M059J (cell line): ENCODE measurements at places on chromosomes 5 and 9.

DNA sequence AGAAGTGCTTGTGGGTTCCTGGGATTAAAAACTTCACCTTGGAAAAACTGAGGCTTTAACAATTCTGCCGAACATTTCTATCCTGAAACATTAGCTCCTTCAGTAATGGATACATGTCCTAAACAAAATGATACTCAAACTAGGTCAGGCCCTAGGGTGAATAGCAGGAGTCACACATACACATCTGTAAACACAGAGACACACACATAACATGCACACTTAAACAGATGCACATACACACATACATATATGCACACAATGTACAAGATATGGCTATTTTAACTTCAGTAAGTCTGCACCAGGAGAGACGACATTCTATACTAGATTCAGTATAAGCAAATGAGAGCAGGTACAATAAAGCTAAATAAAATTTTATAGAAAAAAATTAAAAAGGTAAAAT lies 124.4 kb downstream of the DCP2 start:
- no peak for DNase-seq

- no peak for DNase-seq
Measured at GRCh38 chr9:133656211-133657119, 20.3 kb downstream of the DBH start.

GRCh38 chr9:89903141-89903475 lies 298.3 kb downstream of the GADD45G start:
- no peak for DNase-seq

GRCh38 chr5:135211083-135211790 lies 177.2 kb upstream of the PITX1 start:
- peak; percentile 46 for DNase-seq

DNA sequence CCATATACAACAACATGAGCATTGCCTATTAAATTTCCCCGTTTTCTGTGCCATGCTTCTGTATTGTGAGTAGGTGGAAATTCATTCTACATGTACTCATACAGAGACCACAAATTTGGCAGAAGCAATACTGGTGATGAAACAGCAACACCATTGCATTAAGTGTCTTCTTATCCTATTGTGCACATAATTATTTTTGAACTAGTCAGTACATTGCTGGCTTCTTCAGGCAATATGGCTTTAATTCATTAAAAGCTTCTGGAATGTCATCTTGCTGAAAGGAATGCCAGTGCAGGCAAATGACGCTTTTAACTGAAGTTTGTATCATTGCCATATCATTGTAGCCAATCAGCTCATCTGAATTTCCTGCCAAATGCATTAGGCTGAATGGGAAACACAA lies 82.6 kb downstream of the KIAA1958 start:
- peak; percentile 72 for DNase-seq

DNA sequence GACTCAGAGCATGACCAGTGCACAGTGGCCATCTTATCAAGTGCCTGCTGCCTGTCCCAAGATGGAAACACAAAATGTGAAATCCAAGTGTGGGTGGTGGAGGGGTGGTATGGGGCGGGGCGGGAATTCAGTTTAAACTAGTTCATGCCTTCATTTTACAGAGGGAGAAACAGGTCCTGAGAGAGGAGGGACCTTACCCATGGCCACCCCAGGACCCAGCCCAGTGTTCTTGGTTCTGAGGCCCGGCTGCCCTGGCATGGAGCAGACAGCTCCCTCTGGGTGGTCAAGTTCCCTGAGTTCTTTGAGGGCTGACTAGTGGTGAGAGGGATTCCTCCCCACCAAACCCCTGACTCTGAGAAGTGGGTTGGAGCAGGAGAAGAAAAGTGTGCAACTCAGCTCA lies 20.8 kb downstream of the KCNIP1 start:
- DNase-seq, result no peak

DNA sequence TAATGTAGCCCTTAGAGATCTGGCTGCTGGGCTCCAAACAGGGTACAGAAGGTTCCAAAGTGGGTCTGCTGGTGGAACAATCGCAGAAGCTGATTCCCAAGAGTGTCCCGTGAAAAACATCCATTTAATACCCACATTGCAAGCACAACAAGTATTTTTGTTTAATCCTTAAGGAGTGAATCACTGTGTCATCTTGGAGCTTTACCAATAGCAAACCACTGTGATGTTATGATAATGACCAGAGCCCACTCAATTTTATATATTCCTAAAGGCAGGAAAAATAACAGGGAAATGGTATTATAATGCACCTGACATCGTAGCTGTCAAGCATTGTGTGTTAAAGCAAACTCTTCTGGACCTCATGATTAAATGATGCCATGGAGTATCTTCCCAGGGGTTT lies 291.9 kb downstream of the FBXL7 start:
- peak; percentile 50 for DNase-seq

DNA sequence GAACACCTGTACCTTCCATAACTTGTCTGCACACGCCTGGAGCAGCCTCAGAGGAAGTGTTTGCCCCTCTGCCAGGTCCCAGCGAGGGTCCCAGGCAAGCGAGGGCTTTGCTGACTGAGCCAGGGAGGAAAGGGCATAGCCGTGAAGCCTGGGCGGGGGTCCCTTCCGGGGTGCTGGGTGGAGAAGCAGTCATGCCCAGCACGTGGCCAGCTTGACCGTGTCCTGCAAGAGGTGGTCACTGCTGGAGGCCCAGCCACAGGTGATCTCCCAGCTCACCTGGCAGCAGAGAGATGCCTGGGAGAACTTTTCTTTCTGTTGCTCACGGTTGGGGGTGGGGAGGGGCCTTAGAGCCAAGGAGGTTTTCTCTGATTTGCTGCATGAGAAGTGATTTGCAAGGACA lies 195.3 kb downstream of the CACNA1B start:
- DNase-seq, result no peak

DNA sequence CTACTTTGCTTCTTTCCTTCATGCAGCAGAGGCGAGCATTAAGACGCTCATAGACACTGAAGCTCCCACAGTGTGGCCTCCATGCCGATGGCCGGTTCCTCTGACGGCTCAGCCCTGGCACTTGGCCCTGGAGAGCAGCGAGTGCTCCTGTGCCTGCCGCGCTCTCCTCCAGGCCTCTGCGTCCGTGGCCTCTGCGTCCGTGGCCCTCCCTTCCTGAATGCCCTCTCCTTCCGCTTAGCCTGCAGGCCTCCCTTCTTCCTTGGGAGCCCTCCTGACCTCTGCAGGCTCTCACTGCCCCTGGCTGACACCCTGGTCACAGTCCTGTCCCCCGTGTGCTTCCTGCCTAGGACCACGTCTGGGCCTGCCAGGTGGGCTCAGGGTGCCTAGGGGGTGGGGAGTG lies 92.8 kb downstream of the ZNF354C start:
- no peak for DNase-seq

GRCh38 chr5:173457482-173457881 lies 129.3 kb upstream of the STC2 start:
- DNase-seq, result peak; percentile 53

DNA sequence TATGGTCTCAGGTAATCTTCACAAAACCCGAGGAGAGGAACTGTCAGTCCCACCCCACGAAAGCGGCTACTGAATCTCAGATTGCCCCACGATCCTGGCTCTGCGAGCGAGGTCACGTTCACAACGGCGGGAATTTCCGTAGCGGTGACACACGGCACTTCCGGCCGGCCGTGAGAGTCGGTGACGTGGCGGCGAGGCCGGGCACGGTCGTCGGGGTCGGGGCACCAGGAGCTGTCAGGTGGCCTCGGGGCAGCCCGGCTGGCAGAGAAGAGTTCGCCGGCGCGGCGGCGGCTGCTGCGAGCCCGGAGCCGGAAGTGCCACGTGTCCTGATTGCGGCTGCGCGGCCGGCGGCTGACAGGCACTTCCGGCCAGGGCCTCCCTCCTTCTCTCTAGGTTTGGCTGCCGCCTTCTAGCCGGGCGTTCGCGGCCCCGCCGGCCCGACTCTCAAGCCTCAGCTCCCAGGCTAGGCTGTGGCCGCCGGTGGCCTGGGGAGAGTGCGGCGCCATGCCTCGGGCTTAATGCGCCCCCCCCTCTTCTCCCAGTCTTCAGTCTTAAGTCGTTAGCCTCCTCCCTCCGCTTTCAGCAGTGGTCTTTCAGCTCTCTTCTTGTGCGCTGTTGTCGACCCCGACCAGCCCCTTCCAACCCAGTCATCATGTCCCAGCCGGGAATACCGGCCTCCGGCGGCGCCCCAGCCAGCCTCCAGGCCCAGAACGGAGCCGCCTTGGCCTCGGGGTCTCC lies at the start of gene SEC24A:
TSS of gene SEC24A (plus strand) at position 361 of the 738 bp plus-strand sequence. CDS start at position 653, 292 bp downstream.
- peak; percentile 95 for DNase-seq

GRCh38 chr5:172114875-172115422 lies 73.1 kb downstream of the STK10 start:
- DNase-seq, result no peak

DNA sequence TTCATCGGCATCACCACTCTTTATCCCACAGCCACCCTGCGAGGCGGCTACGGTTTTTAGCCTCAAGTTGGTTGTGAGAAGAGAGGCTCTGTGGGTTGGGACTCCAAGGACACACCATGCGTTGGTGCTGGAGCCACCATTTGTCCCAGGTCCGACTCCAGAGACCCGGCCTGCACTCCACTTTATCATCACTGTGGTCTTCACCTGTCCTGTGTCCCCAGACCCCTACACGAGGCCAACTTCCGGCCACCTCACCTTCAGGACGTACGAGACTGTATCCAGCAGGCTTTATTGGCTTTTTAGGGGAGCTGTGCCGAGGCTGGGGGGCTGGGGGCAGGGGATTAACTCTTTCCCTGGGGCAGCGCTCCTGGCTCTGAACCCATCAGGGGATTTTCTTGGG lies 55.0 kb downstream of the GTF3C4 start:
- DNase-seq, result no peak

- DNase-seq, result no peak
Measured at GRCh38 chr5:62701036-62701435, 122.4 kb downstream of the LRRC70 start.

DNA sequence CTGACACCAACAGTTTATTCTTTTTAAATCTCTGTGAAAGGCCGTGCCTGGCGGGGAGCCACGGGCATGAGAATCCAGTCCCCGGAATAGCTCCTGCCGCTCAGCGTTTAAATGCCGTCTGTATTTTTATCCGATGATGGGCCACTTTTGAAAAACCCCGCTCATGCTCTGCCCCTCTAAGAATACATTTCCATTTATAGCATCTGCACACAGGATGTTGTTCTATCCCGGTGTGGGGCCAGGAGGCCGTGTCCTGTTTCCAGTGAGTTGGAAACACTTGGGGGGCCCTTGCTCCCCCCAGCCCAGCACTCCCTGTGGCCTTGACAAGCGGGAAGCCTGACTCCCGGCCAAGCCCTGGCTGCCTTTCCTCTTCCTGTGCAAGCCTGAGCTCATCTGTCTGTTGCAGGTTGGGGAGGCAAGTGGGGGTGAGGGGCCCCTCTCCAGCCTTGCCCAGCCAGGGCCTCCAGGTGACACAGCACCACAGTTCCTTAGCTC lies 39.0 kb downstream of the ERGIC1 start:
- peak; percentile 60 for DNase-seq

- DNase-seq, result no peak
Measured at GRCh38 chr9:133238272-133238850, 29.3 kb upstream of the OBP2B start.

- DNase-seq, result no peak
Measured at GRCh38 chr5:152372875-152373274, 32.2 kb downstream of the NMUR2 start.

- DNase-seq, result no peak
Measured at GRCh38 chr9:123523001-123523400, 167.0 kb downstream of the CRB2 start.

DNA sequence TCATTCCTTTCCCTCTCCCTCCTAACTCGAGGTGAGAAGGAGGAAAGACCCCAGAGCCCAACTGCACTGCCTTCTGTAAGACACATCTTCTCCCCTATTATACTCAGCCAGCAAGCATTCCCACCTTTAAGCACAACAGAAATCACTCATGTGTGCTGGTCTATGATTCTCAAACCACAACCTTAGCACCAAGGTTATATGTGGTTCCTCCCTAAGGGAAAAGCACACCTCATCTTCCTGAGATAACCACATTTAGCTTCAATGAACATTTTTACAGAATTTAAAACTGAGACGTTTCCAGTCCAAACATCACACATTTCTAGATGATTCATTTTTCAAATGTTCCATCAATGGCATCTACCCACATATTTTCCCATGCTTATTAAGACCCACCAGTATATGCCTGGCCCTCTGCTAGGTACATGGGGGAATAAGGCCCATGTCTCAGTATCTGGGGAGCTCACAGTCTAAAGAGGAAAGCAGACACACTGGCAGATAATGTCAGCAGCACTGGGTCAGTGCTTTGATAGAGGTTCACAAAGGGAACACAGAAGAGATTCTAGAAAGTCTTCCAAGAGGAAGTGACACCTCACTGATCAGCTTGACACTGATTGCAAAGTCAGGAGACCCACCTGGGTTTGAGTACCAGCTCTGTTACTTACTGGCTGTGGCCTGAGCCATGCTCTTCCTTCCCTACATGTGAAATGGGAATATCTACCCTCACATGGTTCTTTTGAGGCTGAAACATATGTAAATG lies 245.4 kb downstream of the DENND1A start:
- peak; percentile 19 for DNase-seq

GRCh38 chr9:107740088-107740980 lies 250.8 kb upstream of the KLF4 start:
- peak; percentile 12 for DNase-seq

GRCh38 chr9:124298646-124299235 lies 41.0 kb downstream of the NEK6 start:
- DNase-seq, result peak; percentile 50
